ENCODE measurements at places on chromosomes 2 and 18.

GRCh38 chr18:36634573-36635216 lies 194.1 kb downstream of the TPGS2 start:
- no peak for DNase-seq

GRCh38 chr18:32360682-32361345 lies 109.9 kb downstream of the GAREM1 start:
- DNase-seq, result no peak

- DNase-seq, result no peak
These were observed 17.8 kb upstream of the DGKD start for GRCh38 chr2:233336541-233336940.

DNA sequence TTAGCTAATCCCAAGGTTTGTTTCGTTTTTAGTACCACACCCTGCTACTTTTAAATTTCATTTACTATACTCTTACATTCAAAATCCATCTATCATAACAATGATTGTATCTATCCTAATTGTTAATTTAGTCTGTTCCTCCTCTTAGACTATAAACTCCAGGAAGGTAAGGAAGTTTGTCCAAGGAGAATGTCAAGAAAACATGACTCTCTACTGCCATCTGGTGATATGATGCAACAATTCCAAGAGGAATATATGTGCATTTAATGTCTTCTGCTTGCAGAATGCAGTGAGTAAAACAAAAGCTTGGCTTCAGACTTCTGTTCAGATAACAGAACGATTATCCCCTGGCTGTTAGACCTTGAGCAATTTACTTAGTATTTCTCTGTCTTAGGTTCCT lies 1267.1 kb downstream of the LRP1B start:
- no peak for DNase-seq

- DNase-seq, result no peak
These were observed 5.1 kb downstream of the MTERF4 start for GRCh38 chr2:241096979-241097378.

DNA sequence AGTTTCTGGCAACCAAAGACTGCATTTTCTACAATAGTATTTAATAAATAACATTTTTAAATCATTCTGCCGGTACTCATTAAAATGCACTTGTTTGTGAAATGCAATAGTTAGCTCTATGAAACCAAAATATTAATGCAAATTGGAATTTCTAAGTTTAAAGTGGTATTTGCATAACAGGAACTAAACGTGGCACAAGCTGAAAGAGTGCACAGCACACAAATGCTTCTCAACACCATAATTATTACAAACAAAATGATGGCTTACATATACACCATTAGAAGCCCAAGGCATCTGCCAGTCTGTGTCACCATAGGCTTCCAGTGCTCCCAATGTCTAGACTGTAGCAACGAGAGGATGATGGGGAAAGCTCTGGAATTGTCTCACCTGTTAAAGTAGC lies 280.5 kb downstream of the TCF4 start:
- no peak for DNase-seq

DNA sequence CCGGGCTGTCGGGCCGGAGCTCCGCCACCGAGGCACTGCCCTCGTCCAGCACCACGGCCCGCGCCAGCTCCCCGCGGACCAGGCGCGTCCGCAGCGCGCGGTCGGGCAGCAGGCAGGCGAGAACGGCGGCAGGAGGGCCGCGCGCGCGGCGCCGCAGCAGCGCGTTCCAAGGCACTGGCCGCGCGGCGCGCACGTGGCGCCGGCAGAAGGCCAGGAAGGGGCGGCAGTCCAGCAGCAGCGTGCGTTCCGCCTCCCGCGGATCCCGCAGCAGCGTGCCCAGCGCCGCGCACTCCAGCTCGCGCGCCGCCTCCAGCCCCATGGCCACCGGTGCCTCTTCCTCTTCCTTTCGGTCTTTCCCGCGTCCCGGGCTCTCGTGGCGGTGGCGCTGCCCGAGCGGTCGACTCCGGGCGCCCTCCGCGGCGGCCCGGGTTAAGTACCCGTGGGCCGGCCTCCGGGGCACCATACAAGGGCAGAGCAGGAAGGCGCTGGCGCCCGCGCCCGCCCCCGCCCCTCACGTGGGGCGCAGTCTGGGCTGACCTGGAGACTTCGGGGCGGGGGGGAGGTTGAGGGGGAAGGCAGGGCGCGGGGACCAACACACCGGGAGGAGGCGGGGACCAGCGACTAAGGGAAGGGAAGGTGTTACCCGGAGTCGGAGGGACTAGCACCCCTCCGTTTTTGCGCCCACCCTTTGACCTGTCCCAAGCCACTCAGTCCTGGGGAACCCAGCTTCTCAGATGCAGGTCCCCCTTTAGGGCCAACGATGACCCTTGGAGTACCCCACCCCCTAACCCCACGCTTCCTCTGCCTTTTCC lies at the start of gene DUSP2:
Gene DUSP2 (minus strand): TSS at position 405 of the 812 bp plus-strand sequence. CDS start 86 bp downstream, at position 319.
- peak; percentile 60 for DNase-seq

- DNase-seq, result no peak
These were observed 79.6 kb upstream of the UBXN4 start for GRCh38 chr2:135662088-135662487.

GRCh38 chr2:227826019-227826521 lies 12.4 kb downstream of the CCL20 start:
- DNase-seq, result no peak

DNA sequence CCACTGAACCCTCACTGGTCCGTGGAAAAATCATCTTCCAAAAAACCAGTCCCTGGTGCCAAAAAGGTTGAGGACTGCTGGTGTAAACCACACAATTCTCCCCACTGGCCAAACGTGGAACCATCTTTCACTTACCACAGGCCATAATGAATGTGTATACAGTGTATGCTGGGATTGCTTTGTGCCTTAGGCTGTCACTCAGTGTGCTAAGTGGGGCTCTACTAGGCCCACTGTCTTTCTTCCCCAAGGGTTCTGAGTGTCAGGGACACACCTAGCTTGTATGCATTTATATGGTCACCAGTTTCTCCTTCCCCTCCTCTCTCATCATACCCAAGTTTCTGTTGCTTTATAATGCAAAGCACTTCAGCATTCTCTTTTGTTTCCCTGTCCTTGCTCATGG lies 27.2 kb downstream of the SCYGR8 start:
- DNase-seq, result no peak

All from KG1 (cell line).